ENCODE measurements at places on chromosomes 1 and 21.
A peak's percentile ranks its signal among the peaks of the same experiment; 100 is the strongest.

DNA sequence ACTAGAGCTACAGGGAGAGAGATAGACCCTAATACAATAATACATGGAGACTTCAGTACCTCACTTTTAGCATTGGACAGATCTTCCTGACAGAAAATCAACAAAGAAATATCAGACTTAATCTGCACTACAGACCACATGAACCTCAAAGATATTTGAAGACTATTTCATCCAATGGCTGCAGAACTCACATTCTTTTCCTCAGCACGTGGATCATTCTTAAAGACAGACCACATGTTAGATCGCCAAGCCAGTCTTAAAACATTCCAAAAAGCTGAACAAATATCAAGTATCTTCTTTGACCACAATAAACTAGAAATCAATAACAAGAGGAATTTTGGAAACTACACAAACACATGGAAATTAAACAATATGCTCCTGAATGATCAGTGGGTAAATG lies 576.0 kb downstream of the KIF26B start:
- DNase-seq = no peak

- no peak for DNase-seq
These were observed 471 bp downstream of the POLR3C start for GRCh38 chr1:145824499-145824842.

DNA sequence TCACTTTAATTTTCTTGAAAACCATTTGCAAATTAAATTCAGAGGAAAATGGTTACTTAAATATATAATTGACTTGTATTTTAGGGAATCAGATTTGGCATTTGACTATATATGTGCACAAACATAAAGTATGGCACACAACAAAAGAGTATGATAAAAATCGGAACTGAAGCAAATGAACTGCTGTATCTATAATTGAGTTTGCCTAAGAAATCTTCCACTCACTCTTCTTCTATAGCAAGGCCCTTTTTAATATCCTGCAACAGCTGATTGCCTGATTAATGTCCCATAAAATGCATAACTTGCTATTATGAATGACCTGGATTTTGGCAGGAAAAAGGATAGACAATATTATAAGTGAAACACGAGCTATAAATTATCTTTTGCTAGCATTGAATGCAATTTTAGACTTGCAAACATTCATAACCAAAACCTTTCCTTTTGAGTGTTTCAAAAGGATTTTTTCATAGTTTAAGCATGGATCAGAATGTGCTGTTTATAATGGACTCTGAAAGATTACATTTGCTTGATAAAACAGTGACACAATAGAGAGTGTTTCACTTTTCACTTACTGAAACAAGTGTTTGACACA lies 2204.3 kb downstream of the MRPL39 start:
- no peak for DNase-seq

GRCh38 chr1:148315071-148315811 lies 163.2 kb upstream of the NBPF11 start:
- no peak for DNase-seq

- peak; percentile 88 for DNase-seq
These were observed 77.4 kb downstream of the NDUFS5 start for GRCh38 chr1:39103328-39104157.

DNA sequence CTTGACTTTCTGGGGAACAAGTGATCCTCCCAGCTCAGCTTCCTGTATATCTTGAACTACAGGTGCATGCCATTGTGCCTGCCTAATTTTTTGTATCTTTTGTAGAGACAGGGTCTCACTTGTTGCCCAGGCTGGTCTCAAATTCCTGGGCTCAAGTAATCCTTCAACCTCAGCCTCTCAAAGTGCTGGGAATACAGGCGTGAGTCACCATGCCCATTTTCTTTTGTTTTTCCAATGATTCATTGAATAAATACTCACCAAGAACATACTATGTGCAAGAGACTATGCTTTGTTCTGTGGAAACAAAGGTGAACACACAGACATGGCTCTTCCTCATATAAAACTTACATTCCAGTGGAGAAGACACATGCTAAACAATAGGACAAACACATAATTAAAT lies 407.8 kb upstream of the DAB1 start:
- DNase-seq = no peak

DNA sequence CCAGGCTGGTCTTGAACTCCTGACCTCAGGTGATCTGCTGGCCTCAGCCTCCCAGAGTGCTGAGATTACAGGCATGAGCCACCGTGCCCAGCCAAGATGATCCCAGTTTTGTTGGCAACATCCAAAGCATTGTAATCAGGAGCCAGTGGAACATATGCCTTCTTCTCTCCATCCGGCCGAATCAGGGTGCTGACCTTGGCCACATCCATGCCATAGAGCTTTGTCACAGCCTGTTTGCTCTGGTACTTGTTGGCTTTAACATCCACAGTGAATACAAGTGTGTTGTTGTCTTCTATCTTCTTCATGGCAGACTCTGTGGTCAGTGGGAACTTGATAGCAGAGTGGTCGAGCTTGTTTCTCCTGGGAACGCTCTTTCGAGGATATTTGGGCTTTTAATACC lies 17.1 kb downstream of the TNFRSF8 start:
- DNase-seq = no peak

DNA sequence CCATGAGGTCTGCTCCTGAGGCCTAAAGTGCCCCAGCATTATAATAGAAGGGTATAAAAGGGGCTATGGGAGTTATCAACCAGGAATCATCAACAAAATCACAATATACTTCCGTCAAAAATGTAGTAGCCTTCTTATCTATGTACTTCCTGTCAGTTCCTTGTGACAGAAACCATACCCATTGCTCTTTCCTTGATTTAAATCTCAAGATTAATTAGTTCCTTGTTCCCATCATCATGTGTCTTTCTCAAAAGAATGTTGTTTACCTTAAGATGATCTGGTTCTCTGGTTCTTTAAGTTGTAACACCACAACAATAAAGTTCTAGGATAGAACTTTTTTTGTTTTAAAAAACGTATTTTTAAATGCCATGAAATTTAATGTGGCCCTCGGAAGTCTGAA lies 833.3 kb downstream of the LTN1 start:
- peak; percentile 31 for DNase-seq

GRCh38 chr1:64884261-64885040 lies 81.9 kb downstream of the JAK1 start:
- no peak for DNase-seq

- no peak for DNase-seq
These were observed 22.8 kb downstream of the S100A6 start for GRCh38 chr1:153513023-153513422.

DNA sequence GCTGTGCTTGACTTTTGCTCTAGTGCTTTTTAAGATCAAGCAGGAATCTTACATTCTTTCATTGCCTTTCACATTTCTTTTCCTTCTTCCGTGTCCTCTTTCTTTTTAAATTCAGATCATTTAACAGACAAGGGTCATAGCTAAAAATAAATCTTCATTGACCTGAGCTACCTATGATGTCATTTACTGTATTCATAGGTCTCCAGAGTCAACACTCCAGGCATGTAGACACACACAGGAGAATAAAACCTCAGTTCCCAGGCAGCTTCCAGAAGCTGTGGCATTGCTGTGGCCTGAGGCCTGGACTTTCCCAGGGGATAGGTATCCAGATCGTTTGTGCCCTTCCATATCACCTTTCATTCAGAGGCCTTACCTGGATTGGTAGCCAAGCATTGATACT lies 38.5 kb upstream of the ENAH start:
- peak; percentile 71 for DNase-seq

DNA sequence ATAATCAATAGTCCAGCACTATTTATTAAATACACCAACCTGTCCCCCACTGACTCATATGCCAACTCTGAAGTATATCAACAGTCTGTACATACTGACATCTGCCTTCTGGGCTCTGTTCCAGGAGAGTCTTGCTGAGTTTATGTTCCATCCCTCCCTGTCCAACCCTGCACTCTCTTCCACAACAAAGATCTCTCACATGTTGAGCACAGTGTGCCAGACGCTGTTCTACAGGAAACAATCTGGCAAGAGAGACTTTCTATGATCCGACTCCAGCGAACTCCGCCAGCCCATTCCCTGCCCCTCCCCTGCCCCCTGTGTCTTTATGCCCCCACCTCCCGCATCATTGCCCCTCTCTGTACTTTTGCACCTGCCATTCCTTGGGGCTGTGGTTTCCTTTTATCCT lies 3.4 kb downstream of the LACTBL1 start:
- peak; percentile 76 for DNase-seq

- DNase-seq = no peak
These were observed 70.0 kb upstream of the SLC45A1 start for GRCh38 chr1:8247811-8248436.

DNA sequence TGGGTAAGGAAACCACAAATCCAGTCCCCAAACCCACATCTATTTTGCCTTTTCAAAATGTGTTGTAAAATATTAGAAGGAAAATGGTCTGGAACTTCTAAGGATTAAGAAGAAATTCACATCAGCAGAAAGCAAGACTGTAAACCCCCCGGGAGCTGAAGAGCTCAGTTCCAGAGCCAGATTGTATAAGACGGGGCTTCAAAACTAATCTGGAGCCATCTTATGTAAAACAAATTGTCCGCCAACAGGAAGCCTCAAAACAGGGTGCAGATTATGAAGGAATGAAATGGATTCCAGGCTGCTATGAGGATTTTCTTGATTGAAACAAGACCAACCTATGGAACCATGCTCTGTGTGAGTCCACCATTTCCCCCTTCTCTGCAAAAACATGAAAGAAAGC lies 25.1 kb upstream of the HUNK start:
- DNase-seq = no peak

DNA sequence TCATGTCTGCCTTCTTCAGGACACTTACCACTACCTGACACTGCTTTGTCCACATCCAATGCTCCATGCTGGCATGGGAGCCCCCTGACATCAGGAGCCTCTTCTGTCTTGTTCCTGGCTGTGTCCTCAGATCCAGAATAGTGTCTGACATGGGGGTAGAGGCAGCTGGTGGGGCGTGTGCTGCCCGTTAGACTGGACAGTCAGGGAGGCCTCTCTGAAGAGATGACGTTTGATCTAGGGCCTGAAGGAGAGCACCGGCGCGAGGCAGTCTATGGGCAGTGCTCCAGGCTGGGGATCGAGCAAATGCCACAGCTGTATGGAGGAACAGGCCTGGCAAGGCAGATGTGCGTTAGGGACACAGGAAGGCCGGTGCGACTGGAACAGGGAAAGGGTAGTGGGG lies 16.6 kb downstream of the SLC9A1 start:
- DNase-seq = no peak

GRCh38 chr1:221543529-221544120 lies 198.3 kb downstream of the DUSP10 start:
- DNase-seq = peak; percentile 48

DNA sequence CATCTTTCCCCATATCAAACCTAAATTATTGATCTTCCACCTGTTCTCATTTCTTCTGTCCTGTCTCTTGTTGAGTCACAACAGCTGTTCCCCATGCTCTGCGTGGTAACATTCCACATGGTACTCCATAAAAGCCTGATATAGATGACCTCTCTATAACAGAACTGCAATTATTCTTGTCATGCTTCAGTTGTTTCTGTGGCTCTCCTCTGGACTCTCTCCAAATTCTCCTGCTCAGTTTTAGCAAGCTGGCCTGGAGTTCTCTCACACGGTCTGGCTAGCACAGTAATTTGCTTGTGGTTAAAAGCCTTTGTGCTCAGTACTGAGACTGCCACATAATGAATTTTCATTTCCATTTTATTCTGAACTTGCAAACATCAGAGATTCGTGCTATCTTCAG lies 10.6 kb upstream of the LRRC39 start:
- peak; percentile 31 for DNase-seq

GRCh38 chr1:171252482-171252881 lies 4.2 kb downstream of the FMO1 start:
- DNase-seq = no peak

DNA sequence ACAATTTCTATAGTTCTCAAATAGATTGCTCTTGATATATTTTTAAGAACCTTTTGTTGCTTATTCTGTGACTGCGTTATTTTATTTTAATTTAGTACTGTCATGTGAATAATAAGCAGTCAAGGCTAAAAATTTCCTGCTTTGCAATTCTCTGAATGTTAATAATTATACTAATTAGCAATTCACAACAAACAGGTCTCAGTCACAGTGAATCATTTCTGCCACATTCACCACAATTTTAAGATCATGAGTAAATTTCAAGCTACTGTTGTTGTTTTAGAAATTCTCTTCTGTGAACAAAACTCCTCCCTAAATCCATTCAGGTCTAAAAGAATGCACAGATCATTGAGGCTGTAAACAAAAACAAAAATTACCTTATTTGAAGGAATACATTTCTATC lies 339.6 kb upstream of the DPYD start:
- DNase-seq = no peak

- DNase-seq = peak; percentile 56
These were observed 8.0 kb upstream of the FAM20B start for GRCh38 chr1:179017383-179018326.

DNA sequence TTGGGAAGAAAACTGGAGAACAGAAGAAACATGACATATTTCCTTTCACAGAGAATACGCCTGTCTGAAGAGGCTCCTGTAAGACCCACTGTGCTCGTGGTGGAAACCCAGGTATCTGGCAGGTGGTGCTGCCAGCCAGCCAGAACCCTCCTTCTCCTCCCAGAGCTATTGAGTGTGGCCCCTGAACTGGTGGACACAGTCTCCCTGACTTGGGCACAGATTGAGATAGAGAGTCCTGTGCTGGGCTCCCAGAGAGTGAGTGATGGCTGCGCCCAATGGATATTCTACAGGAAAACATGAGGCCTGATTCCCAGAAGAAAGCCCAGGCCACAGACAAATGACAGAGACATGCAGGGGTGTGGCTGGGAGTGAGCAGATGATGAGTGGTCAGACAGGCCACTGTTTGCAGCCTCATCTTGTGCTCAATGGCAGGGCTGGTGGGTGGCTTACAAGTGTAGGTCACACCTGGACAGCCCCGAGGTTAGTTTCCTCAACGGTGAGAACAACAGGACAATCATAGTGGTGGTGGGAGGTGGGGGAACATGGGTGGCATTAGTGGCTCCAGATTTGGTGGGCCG lies 127.9 kb downstream of the PTPRU start:
- no peak for DNase-seq

DNA sequence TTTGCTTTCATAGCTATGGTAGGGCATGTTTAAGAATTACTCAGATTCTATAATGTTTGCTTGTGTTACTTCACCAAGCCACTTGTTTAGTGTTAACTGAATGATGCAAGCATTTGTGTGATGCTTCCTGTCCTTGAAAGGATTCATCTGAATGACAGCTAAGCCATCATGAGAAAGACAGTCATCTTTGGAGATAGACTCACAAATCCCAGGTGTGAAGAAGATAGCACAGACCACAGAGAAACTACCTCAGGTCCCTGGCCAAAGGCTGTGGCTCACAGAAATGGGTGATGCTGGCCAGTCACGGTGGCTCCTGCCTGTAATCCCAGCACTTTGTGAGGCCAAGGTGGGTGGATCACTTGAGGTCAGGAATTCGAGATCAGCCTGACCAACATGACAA lies 321.4 kb downstream of the DPYD start:
- DNase-seq = peak; percentile 2
